Non-pigmented ciliary epithelial cell (primary cell): ENCODE measurements at places on chromosomes 5 and 9.
A peak's percentile ranks its signal among the peaks of the same experiment; 100 is the strongest.

DNA sequence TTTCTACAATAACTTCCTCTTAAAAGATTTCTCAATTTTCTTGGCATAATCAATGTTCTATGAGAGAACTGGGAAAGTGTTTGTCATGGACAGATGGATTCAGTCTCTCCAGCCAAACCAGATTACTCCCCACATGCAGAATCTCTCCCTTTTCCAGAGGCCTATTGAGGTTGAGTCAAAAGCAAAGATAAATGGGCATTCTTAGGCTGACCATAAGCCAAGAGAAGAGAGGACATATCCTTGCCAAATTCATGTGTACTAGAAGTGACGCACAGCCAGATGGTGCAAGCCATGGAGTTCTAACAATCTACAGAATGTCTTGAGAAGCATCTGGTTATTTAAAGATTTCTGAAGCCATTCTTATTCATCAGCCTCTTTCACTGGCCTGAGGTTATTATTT, 2115.0 kb downstream of the MAT2B start:
- DNase-seq = no peak

DNA sequence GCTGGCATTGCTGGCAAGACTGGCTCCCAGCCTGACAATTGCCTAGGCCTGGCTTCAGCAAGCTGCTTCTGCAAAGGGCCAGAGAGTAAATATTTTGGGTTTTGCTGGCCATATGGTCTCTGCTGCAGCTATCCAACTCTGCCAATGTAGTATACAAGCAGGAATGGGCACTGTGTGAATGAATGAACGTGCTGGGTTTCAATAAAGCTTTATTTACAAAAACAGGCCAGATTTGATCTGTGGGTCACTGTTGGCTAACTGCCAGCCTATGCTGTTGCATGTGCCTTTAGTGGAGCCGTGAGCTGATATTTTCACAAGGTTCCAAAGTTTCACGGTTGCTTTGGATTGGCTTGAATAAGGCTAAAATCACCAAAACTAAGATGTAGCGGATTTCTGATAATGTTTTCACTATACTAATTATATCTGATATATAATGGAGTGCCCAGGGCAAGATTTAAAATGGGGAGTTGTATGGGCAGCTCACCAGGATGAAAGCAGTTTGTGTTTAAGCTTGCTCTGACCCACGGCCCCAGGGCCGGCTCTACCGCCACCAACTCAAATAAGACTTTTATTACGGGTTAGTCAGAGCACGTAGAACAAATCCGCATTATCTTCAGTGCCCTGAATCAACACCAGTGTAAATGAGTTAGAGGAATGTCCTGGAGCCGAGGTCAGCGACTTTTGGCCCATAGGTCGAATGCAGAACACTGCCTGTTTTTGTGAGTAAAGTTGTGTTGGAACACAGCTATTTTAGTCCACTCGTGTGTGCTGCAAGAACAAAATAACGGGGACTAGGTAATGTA, 98.6 kb upstream of the DAP start:
- no peak for DNase-seq

DNA sequence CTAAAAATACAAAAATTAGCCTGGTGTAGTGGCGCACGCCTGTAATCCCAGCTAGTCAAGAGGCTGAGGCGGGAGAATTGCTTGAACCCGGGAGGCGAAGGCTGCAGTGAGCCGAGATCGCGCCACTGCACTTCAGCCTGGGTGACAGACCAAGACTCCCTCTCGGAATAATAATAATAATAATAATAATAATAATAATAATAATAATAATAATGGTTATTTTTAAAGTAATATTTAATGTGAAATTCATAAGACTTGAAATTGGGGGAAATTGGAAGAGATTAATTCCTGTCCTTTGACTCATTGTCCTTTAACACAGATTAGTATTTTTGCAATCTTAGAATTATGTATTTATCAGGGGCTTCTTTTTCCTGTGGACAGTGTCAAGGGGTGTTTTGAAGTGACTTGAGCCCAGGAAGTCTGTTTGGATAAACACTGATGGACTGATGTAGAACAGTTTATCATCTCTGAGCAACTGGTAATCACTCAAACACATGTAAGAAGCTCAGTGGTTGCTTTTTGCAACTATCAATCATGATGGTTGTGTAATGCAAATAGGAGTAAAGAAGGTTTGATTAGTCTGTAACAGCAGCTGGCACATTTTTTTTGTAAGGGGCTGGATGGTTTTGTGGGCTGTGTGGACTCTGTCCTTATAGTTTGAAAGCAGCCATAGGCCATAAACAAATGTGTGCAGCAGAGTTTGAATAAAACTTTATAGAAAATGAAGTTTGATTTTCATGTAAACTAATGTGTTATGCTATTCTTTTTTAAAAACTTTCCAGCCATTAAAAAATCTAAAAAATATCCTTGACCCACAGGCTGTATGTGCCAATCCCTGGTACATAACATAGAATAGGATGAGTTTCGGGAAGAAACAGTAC, 93.5 kb downstream of the F2RL2 start:
- no peak for DNase-seq

DNA sequence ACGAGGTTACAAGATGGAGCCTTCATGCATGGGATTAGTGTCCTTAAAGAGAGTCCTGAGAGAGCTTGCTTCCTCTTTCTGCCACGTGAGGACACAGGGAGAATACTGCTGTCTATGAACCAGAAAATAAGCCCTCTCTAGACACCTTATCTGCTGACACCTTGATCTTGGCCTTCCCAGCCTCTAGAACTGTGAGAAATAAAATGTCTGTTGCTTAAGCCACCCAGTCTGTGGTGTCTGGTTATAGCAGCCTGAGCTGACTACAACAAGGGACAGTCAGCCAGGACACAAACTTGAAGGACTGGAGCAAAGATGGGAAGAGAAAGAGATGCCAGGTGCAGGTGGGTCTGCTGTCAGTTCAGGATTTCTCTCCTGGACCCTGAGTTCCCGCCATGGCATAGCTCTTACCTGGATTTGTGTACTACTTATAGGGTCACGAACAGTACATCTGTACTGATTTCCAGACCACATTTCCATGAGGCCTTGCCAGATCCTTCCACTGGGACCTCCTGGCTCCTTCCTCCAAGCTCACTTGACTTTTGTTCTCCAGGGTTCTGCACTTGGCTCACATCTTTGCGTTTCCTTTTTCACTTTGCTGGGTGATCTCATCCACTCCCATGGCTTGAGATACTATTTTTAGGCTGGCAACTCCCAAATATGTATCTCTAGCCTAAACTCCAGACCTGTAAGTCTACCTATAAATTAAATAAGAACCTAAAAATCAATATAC, 44.9 kb upstream of the LIFR start:
- no peak for DNase-seq

- peak; percentile 24 for DNase-seq
Observed at GRCh38 chr9:110192531-110193261, 15.3 kb downstream of the C9orf152 start.
